RPMI7951 (cell line): ENCODE measurements at places on chromosomes 3 and 15.

DNA sequence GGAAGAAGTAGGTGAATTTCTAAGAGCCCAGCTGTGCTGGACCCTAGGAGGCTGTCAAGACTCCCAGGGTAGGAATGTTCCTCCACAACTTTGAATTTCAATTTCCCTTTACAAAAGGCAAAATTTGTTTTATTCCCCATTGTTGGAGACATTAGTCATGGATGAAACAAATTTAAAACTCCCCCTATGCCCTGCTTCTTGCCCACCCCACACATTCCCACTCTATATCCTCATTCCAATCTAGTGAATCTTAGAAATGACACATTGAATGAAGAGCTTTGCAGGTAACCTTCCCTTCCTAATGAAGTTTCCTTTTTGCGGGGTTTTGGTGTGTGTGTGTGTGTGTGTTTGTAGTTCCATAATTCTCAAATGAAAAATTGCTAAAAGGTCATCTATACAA lies 72.6 kb downstream of the CCNL1 start:
- DNase-seq, result peak; percentile 30

DNA sequence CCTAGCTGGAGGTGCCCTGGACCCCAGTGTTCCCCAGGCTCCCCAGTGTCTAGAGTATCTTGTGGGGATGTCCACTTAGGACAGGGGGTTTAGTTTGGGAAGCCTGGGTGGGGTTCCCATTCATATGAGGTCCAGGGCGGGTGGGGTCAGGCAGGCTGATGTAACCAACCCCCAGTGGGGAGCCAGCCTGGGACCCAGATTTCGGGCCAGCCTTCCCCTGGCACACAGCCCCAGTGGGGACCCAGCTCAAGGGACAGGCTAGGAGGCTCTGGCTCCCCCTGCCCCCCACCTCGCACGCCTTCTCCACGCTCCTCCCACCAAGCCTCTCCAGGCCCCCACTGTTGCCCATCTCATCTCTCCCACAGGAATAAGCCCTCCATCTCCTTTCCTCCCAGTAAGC lies 323.5 kb downstream of the UACA start:
- no peak for DNase-seq

GRCh38 chr3:46684891-46685290 lies 8.6 kb downstream of the ALS2CL start:
- no peak for DNase-seq

DNA sequence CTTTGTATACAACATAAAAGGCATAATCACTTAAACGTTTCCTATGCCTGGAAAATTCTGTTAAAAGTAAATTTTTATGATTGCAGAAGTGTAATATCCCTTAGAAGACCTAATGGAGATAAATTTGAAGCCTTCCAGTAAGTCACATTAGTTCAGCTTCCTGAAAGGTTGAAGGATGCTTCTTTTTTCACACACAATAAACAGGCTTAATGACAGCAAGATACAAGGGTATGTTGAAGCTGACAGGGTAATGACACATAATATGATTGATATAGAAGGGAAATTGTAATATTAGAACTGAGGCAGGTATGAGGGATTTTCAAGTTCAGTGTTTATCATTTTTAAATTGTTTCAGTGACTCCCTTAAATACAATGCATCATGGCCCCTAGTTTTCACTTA lies 161.8 kb upstream of the NAALADL2 start:
- DNase-seq, result no peak
